ENCODE measurements at places on chromosomes 6 and 20.

DNA sequence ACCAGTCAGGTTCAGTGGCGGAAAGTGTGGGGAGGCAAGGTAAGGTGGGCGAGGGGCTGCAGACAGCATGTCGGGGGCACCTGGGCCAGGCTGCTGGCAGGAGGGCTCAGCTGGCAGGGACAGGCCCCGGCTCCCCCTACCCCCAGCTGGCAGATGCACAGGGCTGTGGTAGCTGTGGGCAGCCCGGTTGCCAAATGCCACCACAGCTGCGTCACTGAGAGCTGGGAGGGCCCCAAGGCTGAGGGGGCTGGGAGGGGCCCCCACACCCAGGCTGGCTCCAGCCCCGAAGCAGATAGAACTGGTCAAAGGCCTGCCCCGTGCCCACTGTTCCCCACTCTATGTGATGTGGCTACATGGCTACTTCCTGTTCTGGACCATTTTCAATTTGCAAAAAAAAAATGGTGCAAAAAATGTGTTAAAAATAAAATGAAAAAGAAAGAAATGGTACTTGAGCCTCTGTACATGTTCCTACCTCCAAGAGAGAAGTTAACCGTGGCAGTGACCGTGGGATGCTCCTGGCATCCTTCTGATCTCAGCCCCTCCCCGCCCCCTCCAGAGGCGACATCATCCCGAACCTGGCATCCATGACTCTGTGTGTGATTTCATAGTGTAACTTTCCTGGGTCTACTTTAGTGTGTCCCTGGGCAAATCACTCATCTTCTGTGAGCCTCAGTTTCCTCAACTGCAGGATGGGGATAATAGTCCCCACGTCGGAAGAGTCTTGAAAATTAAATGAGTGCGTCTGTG is 64.4 kb downstream of the UBE2V1 start:
- no peak for DNase-seq

DNA sequence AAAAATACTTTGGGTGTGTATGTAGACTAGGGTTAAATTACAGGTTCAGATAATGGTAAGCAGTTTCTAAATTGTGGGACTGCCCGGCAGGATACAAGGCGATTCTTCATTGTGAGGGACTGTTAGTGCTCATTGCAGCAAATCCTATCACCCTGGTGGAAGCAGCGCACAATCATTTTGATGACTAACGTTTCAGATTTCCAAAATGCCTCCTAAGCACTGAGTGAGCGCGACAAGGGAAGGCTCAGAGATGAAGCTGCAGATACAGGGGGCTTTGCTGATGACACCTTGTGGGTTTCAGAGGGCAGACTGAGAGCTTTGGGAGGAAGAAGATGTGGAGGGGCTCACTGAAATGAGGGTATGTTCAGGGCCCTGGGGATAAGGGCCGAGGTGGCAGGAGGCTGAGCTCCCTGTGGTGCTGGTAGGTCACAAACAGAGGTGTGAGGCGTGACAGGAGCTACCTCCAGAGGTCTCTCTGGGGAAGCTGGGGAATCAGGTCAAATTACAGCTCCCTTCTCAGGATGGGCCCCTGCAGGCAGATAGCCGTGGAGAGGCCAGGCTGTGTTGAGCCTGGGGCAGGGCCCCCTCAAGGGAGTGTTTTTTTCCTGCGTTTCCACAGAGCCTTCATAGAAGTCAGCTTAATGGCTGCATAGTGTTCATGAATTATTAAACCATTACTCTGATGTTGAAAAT is 84.5 kb upstream of the FYN start:
- peak; percentile 85 for DNase-seq

- DNase-seq, result no peak
Observed at GRCh38 chr20:1537731-1538058, 19.8 kb downstream of the SIRPD start.

DNA sequence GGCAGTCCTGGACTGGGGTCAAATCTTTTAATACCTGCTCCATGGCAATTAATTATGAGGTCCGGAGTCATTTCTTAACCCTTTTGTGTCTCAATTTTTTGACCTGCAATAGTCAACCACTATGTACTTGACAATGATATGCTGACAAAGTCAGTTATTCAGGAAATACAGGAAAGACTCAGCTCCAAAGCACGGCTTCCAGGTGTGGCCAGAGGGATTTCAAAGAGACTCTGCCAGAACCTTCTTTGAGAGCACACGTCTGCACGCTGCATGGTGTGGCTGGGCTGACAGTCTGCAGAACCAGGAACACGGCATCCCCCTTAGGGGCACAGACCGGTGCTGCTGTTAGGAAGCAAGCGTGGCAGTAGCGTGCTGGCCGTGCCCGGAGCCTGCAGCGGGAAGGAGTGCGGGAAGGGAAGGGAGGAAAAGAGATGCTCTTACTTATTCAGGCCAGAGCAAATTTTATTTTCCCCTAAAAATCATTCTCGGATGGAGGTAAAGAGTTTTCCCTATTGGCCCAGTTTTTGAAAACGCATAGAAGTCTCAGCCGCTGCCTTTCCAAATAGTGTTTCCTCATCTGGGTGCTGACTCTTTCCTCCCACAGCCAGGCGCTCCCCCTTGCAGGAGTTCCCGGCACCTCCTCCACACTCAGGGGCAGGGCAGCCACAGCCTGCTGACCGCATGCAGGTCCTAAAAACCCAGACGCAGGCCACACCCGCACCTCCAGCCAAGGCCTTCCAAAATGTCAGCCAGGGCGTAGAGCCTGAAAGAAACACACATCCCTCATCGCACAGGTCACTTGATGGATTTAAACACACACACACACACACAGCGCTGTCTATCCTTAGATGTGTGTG is 187.4 kb upstream of the SNX9 start:
- DNase-seq, result no peak

DNA sequence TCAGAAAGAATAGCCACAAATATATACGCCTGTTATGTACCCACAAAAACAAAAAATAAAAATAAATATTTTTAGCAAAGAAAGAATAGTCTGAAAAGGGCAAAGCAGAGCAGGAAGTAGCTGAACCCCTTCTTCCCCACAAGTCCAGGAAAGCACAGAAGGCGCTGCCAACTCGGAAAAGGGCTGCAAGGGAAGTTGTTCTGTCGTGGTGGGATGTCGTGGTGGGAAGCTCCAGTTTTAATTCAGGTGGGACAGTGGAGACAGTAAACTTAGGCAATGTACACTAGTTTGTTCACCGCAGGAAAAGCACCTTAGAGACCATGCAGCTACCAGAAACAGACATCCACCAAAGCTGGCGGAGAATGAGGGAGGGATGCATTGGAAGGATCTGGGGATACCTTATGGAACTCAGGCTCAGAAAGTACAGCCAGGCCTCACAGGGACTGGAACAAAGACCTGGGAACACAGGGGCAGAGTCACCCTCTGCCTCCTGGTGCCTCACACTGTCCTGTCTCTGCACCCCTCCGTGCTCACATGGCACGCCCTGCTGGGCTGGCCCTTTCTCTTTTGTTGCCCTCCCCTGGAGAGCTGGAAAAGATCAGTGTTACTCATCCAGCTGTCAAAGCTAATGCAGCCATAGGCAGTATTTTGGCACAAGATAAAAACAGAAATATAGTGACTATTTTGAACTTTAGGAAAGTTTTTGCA is 3.3 kb upstream of the APMAP start:
- no peak for DNase-seq

DNA sequence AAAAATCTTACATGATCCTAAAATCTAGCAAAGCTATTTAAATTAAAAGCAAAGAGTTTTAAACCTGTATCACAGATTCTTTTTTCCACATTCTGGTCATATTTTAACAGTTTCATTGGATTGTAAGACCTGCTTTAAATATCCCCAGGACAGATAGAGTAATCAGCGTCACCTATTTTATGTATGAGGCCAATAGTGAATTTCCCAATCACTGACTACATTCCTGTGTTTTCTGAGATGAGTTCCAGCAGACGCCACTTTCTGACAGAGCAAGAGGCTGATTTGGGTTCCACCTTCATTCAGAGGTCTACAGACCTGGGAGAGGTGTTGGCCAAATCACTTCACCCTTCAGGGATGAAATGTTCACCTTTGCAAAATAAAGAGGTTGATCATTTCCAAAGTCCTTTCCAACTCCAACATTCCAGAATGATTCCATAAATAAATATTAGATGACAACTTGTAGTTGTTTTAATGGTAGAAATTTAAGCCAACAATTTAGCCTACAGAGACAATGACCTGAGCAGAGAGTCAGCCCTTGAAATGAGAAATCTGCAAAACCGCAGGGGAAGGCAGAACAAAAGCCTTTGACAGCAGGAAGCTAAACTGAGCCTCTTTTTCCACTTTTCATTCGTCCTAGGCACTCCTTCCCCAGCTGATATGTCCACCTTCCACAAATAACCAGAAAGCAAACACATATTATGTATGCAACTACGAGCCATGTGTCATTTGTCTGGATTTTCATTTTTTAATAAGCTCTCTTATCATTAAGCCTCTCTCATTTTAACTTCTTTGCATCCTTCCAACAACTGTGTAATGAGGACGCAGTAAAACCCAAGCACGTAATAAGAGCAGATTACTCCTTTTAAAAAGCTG is 105.2 kb downstream of the TFAP2A start:
- peak; percentile 27 for DNase-seq

- DNase-seq, result peak; percentile 74
Observed at GRCh38 chr6:131250122-131250521, 114.9 kb downstream of the AKAP7 start.

- peak; percentile 72 for DNase-seq
Observed at GRCh38 chr6:128731249-128732165, 151.4 kb upstream of the LAMA2 start.

GRCh38 chr6:32110632-32111031 is 1.5 kb upstream of the TNXB start:
- DNase-seq, result no peak

DNA sequence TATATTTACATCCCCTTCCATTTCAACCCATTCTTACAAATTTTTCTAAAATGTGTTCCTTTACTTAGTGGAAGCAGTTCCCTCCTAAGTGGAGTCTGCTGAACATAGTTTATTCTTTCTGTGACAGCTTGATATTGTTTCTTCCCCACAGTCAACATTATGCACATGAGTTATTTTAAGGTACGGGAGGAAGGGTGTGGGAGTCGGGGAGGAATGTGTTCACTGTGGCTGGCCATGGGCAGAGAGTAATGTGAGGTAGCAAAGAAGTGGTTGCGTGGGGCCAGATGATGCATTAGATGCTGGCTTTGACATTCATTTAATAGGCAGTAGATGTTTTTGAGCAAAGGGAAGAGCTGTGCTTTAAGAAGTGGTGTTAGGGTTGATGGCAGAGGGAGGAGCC is 98.5 kb downstream of the ARMC2 start:
- DNase-seq, result no peak

GRCh38 chr6:46290421-46291274 is 119.9 kb upstream of the ENPP5 start:
- no peak for DNase-seq

DNA sequence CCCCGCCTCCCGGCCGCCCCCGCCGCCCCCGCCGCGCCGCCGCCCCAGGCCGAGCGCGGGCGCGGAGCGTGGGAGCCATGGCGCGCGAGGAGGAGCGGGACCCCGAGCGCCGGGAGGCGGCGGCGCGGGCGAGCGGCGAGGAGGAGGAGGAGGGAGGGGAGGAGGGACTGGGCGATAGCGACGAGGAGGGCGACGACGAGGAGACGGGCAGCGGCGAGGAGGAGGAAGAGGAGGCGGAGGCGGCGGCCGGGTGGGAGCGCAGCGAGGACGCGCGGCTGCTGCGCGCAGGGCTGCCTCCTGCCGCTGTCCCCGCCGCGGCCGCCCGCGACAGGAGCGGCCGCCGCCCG is at the start of gene SLC24A3:
TSS of gene SLC24A3 (plus strand) at position 174 of the 347 bp plus-strand sequence.
- DNase-seq, result no peak

DNA sequence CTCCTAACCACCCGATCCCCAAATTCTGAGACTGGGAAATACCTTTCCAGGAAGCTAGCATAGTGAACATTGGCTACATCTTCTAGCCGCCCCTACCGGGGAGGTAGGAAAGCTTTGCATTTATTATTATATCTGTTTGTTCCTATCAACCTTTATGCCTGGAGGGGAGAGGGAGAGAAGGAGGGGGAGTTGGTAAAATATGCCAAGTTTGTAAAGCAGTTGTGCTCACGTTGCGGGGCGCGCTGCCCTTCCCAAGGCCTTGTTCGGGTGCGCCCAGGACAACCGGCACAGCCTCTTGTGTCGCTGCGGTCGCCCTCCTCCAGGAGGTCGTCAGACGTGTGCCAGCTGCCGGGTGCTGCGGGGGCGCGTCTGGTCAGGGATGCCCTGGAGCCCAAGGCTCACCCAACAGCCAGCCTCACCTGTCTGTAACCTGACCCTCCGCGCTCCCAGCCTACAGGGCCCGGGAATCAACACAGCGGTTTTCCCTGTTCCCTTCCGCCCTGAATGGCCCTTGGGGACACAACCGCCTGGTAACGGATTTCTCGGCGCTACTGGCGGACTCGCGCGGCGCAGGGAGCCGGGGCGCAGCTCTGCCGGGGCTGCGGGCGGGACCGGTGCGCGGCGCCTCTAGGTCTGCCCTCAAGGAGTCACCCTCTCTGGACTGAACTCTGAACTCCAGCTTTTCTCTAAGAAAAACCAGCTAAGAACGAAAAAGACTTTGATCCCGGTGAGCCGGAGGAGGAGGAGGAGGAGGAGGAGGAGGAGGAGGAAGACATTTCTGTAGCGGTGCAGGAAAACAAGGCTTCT is 1.1 kb upstream of the OVOL2 start:
- DNase-seq, result peak; percentile 81

GRCh38 chr20:17500826-17501225 is 30.4 kb downstream of the BFSP1 start:
- no peak for DNase-seq

GRCh38 chr6:162118706-162119105 is 608.9 kb downstream of the PRKN start:
- DNase-seq, result no peak

- peak; percentile 42 for DNase-seq
Observed at GRCh38 chr6:153170511-153170910, 39.4 kb upstream of the RGS17 start.

- DNase-seq, result no peak
Observed at GRCh38 chr6:29141606-29142005, 29.1 kb upstream of the OR2J2 start.

GRCh38 chr6:132669690-132670291 is 10.8 kb upstream of the TAAR1 start:
- peak; percentile 41 for DNase-seq

GRCh38 chr6:95143408-95144180 is 433.7 kb upstream of the MANEA start:
- peak; percentile 2 for DNase-seq

Data from mesendoderm (in vitro differentiated cells).